ENCODE measurements at places on chromosomes 7 and 10. TPM values are rescaled to one million over a fixed set of nuclear protein-coding genes. Genes with fewer than 3 reads are reported as not detected.

OAT gene
- total RNA-seq, result 127 TPM

PAPOLB gene
- total RNA-seq, result 0.39 TPM

CACNB2 gene
- total RNA-seq, result 1.0 TPM

MRLN gene
- not detected for total RNA-seq

HOGA1 gene
- 5.0 TPM for total RNA-seq

NUP42 gene
- total RNA-seq, result 37.2 TPM

Measured in articular chondrocyte of knee joint (primary cell).